ENCODE measurements at places on chromosomes 12 and 14.
A peak's percentile ranks its signal among the peaks of the same experiment; 100 is the strongest.

DNA sequence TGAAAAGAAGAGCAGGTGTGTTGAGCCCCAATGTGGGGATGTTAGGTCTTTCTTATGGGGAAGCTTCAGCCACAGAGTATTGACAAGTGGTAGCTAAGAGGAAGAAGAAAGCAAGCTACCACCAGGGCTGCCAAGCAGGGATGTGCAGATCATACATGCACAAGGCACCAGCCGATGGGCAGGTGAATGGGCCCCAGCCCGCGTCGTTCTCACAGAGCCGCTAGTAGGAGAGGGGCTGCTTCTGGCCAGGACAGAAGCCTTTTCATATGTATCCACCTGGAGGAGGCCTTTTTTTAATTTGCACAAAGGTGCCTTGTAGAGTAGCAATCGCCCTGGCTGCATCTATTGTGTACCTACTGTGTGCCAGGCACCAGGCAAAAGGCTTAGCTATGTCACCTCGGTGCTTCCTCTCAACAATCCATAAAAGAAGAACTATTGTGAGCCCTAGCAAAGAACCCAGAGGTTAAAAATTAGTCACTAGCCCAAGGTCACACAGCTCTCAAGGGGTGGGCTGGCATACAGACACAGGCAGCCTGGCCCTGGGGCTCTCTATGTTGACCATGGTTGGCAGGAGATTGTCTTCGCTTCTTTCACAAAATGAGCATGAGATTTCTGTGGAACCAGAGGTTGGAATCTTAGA, 8.2 kb downstream of the NUAK1 start:
- DNase-seq = no peak

DNA sequence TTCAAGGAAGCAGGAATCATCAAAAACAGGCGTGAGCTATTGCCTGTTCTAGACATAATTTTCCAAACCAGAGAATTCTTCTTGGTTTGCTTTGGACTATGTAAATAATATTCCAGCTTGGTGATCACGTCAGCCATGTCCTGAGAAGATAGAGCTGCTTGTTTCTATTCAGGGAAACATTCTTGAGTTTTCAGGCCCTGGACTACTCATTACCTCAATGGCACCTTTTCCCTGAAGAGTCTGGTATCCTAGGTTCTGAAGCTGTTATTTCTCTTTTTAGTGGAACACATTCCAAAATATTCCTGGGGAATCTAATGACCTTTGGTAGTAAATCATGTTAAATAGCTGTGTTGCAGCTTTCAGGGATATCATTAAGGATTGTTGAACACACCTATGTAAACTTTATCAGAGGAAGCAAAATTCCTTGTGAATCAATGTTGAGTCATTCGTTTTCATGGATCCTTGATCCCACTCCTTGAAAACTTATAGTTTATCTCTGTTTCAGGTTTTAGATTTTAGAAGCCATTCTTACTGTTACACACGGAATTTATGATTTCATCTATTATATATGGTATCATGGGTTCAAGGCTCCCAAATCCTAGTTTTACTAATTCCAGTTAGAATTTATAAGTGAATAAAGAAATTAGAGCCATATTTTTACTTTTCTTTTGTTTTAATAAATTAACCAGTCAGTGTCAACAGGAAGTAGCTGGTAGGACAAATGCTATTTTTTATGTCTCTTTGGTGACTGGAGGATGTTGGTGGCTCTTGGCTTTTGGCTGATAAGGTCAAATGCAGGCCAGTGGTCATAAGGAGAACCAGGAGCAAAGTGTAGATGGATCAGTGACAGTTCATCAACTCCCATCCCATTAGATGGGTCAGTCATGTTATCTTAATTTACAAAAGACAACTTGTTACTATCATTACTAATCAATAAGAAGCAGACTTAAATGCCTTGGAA, 380.1 kb downstream of the ZFP36L1 start:
- no peak for DNase-seq

DNA sequence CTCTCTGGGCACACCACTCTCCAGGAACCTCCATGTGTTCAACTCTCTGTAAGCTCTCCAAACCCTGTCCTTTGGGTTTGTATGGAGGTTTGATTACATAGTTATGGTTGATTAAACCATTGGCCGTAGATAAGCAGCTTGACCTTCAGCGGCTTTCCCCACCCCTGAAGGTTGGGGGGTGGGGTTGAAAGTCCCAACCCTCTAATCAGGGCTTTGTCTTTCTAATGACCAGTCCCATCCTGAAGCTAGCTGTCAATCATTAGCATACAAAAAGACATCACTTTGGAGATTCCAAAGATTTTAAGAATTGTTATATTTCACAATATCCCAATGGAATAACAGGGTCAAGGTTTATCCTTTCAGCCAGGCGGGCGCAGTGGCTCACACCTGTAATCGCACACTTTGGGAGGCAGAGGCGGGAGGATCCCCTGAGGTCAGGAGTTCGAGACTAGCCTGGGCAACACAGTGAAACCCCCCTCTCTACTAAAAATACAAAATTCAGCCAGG, 8.4 kb downstream of the FAM186A start:
- DNase-seq = no peak

DNA sequence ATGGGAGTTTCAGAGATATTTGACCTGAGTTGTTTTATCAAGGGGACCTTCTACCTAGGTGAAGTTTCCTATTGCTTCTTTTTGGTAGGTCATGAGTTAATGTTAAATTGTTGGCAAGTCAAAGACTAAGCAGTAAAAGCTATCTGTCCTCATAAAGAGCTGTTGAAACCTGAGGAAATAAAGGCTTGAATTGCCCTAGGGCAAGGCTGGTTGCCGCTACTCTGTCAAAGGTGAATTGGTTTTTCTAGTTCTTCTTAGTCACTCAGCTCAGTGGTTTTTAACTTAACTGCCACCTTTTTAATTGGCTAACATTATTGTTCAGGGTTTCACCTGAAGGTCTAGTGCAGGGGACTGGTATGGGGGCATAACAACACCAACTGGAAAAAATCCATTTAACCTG, 441.6 kb upstream of the FBXO33 start:
- DNase-seq = no peak

GRCh38 chr14:90521930-90522483, 125.2 kb downstream of the CALM1 start:
- DNase-seq = no peak

DNA sequence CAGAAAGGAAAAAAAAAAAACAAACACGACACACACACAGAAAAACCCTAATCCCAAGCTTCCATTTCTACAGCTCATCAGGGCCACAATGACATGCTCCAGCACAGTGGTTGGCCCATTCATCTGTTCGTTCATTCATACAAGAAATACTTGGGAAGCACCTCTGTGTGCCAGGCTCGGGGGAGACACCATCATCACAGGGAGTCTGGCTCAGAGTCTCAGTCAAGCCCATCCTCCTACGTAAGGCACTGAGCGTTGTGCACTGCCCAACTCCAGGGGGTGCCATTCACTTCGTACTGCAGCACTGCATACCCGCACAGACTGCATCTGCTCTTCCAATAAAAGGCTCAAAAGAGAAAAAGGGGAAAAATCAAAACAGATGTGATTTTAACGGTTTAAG, 15.3 kb downstream of the VPS37B start:
- no peak for DNase-seq

DNA sequence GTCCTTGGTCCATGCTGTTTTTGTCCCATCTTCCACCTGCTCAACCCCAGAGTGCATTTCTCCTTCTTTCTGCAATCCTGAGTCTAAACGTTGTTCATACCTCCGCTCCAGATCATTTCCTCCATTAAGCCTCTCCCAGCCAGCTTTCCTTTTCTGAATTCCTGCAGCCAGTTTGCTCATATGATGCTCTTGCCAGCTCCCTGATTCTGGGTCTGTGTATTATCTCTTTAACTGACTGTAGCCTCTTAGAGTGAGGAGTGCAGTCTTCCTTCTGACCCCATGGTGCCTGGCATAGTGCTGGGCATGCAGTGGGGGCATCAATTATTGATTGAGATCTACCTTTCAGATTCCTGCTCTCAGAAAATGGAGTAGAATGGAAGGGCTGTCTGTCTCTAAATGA, 11.5 kb upstream of the TBPL2 start:
- no peak for DNase-seq

DNA sequence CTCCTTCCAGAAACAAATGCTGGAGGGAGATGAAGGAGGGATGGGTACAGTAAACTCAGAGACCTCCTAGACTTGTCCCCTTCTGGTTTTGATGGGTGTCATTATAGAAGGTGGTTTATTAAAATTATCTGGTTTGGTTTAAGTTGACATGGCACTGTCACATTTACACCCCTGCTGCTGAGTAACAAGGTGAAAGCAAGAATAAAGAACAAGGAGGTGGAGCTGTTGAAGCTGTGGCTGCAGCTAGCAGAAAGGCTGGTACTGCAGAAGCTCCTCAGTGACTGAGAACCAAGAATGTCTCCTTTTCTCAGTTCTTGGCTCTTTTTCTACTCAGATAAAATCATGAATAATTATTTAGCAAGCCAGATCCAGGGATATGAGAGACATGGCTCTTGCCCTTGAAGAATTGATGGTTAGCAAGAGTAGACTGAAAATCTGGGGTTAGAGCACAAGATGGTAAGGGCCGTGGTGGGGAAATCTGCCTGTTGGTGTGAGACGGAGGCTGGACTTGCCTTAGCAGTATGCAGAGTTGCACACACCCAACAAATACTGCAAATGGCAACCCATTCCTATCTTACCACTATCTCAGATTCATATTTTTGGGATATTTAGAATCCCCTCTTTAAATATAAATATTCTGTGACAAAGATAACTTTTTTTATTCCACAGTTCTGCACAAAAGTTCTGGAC, at the start of gene GZMH:
GZMH (minus strand) TSS at position 31 of the 690 bp plus-strand sequence. CDS start 72 bp downstream, outside the sequence.
- no peak for DNase-seq

DNA sequence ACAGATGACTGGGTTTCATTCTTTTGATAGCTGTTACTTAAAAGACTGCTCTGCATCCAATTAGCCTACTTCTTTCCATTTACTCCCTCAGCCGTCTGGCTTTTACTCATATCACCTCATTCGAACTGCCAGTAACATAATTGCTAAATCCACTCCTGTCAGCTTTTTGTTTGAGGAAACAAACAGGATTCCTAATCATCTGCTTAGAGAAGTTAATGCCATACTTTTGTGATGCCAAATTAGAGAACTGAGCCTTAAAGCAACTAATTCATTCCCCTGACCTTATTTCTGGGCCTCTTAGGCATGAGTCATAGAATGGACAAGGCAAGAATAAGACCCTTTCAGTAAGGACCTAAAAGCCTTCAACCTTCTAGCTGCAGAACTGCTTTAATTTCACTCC, 2.9 kb downstream of the OXA1L start:
- DNase-seq = no peak

DNA sequence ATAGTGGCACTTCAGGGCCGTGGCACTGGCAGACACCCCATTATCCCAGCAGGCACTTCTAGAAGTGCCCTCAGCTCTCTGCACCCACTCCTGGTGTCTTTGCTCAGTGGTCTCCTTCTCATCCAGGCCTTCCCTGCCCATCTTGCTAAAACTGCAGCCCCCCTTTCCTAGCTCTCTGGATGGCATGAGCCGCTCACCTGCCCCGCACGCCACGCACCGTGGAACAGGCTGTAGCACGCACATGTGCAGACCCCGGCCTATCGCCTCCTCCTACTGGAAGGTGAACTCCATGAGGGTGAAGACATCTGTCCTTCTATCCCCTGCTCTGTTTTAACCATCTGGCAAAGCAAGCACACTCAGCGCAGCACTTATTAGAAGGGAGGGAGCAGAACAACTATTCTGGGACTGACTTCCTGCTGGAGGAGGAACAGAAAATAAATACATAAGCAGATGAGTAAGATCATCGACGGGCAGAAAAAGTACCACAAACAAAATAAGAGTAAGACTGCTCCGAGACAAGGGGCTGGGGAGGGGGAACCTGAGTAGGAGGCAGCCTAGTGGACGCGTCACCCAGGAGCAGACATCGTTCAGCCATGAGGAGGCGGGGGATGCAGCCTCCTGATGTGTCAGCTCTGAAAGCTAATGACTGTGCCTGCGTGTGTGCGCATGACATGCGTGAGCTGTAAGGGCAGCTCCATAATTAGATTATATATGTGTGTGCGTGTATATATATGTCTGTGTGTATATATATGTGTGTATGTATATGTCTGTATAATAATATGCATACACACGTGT, 7.8 kb upstream of the FZD10 start:
- DNase-seq = no peak

GRCh38 chr12:8038659-8039114, 6.2 kb downstream of the FOXJ2 start:
- DNase-seq = peak; percentile 30

GRCh38 chr12:88251798-88252197, 109.7 kb downstream of the TMTC3 start:
- no peak for DNase-seq

- no peak for DNase-seq
Measured at GRCh38 chr12:120586206-120586605, 5.0 kb upstream of the POP5 start.

- no peak for DNase-seq
Measured at GRCh38 chr12:40225984-40226602, 1.3 kb downstream of the LRRK2 start.

- no peak for DNase-seq
Measured at GRCh38 chr12:46970636-46971035, 108.8 kb upstream of the PCED1B start.

- DNase-seq = no peak
Measured at GRCh38 chr12:59087077-59087673, 166.9 kb upstream of the LRIG3 start.

DNA sequence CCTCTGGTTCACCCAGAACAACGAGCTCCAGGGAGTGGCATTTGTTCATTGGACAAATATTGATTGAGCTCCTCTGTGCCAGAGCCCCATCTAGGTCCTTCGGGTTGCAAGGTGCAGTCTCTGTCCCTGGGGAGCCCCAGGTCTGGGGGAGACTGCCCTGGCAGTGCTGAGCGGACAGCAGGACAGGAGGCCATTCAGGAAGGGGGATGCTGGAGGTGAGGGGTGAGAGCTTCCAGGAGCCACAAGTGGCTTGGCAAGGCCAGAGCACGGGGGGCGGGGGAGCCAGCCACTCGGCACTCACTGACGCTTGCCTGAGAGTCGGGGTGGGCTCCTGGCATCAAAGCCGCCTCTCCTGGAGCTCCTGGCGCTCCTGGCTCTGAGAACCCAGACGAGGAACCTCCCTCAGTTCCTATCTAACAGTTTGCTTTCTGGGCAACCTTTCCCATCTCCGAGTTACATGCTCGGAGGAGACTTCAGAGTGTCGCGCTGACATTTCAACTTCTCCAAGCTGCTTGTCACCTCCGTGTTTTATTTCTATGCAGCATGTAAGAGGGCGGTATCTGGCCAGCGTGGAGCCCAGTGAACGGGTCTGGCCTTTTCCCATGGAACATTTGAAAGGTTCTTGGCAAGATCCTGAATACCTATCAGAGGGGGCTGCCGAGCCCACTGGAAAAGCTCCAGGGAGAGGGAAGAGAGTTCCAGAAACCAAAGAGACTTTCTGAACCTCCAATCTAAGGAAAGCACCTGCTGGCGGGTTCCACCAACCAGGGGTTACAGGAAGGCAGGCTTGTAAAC, 62.0 kb upstream of the BCL11B start:
- DNase-seq = no peak

- no peak for DNase-seq
Measured at GRCh38 chr14:64728106-64728505, 23.9 kb downstream of the PLEKHG3 start.

- DNase-seq = no peak
Measured at GRCh38 chr12:125888921-125889320, 823.7 kb downstream of the AACS start.
